NCI-H1092 treated with DMSO at 0.1 percent for 48 hours (cell line): ENCODE measurements at places on chromosomes 7 and 10.

DNA sequence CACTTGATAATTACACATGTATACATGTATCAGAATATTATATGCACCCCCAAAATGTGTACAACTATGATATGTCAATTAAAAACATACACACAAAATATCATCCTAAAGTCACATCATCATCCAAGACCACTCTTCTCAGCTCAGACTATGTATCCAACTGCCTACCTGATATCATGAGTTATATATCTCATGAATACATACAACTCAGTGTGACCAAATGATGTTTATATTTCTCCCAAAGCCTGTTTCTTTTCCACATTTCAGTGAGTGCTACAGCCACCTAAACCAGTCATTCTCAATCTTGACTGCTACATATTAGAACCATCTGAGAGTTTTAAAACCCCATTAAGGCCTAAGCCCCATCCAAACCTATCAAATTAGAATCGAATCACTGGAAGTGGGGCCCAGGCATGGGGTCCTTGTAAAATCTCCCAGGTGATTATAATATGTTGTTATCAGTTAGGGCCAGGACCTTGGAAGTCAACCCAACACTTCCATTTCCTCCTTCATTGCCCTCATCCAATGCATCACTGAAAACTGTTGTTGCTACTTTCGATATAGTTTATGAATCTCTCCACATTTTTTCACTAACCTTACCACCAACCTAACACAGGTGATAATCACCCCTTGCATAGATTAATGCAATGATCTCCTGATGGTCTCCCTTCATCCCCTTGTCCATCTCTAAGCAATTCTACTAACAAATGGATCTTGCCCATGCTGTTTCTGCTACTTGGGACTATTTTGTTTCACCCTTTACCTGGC lies 53.8 kb upstream of the ITGB8 start:
- DNase-seq, result no peak

- DNase-seq, result no peak
These were observed 2.0 kb upstream of the KIF11 start for GRCh38 chr10:92590623-92591549.

- DNase-seq, result no peak
These were observed 59.3 kb upstream of the EXOC6 start for GRCh38 chr10:92789067-92789466.

- no peak for DNase-seq
These were observed 7.1 kb downstream of the CAMK2G start for GRCh38 chr10:73867126-73867807.

DNA sequence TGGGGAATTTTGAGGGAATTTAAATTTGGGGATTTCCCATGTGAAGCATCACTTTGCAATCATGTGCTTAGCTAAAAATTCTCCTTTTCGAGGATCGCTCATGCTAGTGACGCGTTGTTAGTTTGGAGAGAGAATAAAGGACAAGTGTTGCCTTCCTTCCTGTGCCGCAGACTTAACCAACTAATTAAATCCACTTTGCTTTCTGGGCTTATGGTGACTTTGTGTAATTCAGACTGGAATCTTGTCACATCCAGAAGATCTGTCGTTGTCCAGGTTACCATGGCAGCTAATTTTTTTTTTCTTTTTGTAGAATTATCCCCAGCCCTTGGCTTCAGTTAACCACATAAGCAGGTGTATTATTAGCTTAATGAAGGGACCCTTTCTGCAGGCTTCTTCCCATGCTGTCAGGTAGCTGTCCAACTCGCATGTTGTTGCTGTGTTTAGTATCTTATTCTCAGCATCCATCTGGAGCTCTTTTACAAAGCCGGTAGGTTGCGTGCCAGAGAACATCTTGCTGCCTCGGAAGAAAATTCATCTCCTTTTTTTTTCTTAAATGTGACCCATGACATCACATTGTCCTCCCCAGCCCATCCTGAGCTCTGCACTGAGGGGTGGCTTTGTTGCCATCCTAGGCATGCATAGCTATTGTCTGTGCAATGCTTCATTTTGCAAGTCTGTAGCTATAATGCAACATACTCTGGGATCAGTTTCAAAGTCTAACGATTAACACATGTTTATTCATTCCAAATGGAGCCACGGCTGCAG lies 47.2 kb upstream of the NRP1 start:
- DNase-seq, result no peak

DNA sequence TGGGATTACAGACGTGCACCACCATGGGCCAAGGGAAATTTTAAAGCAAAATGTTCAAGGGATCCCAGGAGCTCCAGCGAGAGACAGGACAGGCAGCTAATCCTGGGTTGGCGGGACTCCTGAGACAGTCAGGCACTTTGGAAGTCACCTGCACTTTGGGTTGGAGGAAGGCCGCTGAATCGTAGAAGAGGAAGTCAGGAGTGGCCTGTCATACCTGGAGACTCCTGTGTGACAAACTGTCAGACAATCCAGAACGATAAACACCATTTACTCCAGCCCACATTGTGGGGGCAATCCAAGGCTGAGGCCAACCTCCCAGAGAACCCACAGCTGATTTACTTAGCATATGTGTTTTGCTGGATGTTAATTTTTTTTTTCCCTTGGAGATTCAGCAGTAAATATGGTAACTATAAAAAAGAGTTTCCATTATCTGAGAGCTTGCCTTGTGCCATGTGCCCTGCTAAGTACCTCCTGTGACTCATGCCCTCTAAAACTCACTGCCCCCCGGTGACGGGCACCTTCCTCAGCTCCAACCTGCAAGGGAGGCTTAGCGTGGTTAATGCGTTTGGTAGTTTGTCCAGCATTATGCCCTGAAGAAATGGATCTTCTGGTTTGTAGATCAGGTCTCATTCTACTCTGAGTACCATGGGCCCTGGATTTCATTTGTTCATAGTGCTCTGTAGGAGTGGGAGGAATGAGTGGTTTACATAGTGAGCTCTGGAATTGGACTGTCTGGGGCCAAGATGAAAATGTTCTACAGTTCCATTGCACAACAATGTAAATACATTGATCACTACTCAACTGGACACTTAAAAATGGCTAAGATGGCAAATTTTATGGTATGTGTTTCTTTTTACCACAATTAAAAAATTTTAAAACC lies 50.9 kb downstream of the ICA1 start:
- DNase-seq, result no peak
